Urothelium cell line (cell line): ENCODE measurements at places on chromosomes 13 and 19.

GRCh38 chr13:98291658-98292057 is 114.6 kb upstream of the RNF113B start:
- no peak for DNase-seq

- no peak for DNase-seq
These were observed 60.4 kb downstream of the DLEU7 start for GRCh38 chr13:50783066-50783465.

GRCh38 chr19:48418317-48419064 is 25.0 kb downstream of the GRIN2D start:
- no peak for DNase-seq

DNA sequence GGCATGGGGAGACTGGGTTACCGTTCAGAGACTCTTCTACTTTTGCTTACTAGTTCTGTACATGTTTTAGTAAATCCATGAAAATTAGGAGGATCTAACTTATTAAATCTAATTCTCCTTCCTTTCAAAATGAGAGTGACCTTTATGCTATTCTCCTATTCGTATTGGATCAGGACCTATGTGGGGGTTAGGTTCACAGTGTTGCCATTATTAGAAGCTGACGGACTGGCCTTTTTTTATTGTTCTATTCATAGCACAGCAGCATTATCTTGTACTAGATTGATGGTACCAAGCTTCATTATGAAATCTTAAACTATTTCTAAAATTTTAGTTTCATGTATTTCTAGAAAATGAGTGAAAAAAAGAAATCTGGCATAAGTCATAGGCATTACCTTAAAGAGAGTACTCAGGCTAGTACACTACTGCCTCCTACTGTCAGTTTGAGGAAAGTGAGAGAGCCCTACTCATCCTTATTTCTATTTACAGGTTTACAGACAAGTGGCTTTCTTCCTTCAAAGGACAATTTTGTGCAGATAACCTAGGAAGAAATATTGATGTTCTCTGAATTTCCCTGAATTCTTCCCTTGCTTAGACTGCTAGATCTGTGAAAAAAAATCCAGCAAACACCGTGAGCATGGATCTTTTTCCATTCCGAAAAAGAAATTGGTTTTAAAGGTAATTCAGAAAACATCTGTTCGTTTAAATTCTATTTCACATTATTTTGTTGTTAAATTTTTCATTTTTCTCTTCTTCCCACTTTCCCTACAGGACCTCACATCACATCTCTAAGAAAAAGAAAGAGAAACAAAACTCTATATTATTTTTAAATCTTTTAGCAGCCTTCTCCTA is 485.5 kb downstream of the DIAPH3 start:
- no peak for DNase-seq

GRCh38 chr19:9823816-9824215 is 3.9 kb upstream of the UBL5 start:
- no peak for DNase-seq

DNA sequence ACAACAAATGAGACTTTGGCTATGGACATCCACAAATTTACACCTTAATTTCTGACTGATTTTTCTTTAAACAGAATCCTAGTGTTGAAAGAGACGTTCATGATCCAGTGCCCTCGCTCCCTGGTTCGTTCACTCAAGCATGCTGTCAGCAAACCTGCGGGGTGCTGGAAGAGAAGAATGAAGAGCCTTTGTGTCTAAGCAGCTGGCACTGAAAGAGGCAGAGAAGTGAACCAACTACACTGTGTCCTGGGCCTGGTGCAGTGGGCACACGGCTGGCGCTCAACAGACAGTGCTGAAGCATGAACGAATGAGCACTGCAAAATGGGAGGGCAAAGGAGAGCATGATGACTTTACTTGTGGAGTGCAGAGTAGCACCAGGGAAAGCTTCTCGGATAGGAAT is 46.8 kb downstream of the MIPEP start:
- no peak for DNase-seq

GRCh38 chr19:33124207-33125098 is 7.5 kb upstream of the WDR88 start:
- DNase-seq = no peak

GRCh38 chr13:50401049-50401505 is 385.8 kb downstream of the KCNRG start:
- DNase-seq = peak; percentile 50

GRCh38 chr19:42272535-42272897 is 3.5 kb downstream of the CIC start:
- no peak for DNase-seq

GRCh38 chr19:1070931-1071791 is 4.2 kb downstream of the ARHGAP45 start:
- DNase-seq = no peak

GRCh38 chr19:931860-932647 is 6.2 kb downstream of the ARID3A start:
- no peak for DNase-seq

GRCh38 chr13:41978007-41978406 is 17.1 kb upstream of the VWA8 start:
- no peak for DNase-seq

GRCh38 chr13:39016787-39017186 is 21.1 kb downstream of the PROSER1 start:
- peak; percentile 11 for DNase-seq

DNA sequence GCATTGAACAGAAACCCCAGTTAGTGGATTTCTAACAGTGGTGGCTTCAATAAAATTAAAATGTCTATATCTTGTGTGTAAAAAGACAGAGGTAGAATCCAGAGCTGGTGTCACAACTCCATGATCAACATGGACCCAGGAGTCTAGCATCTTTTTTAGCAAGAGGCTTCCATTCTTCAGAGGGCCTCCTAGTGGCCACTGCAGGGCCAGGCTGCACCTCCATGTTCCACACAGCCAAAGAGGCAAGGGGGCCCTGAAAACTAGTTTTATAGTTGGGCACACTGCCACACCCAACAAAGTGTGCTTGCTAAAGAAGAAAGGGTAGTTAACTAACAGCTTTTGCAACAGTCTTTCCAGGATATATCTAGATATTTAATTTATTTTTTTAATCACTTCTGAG is 12.9 kb downstream of the N4BP2L1 start:
- no peak for DNase-seq

DNA sequence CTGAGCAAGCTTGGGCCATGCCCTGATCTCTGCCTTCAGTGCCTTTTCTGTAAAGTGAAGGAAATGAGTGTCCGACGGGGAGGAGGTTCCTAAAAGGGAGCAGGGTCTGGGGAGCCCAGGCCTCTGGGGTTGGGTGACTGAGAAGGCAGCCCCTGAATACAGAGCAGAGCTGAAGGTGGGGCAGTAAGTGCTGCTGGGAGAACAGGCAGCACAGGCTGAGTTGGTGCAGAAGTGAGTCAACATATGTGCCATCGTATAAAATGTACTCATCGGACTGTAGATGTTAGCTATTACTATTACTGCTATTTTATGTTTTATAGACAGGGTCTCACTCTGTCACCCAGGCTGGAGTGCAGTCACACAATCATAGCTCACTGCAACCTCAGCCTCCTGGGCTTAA is 1.0 kb upstream of the HAMP start:
- DNase-seq = no peak

GRCh38 chr13:70864731-70865130 is 756.5 kb upstream of the KLHL1 start:
- DNase-seq = no peak

- DNase-seq = no peak
These were observed 661.0 kb downstream of the SLITRK1 start for GRCh38 chr13:83221256-83221655.

GRCh38 chr13:36297366-36298338 is at the start of gene CCDC169:
CCDC169 (minus strand) TSS chr13:36297814; CDS start chr13:36297719, 95 bp downstream.
- DNase-seq = peak; percentile 80
